Thymus (tissue), 14 donors: ENCODE measurements at places on chromosomes 5 and 9. TPM values are rescaled to one million over a fixed set of nuclear protein-coding genes. Genes with fewer than 3 reads are reported as not detected.

Gene LCN9
- total RNA-seq: not detected

Gene ST8SIA4
- total RNA-seq: 22.5 TPM

- no peak for DNase-seq
Observed at GRCh38 chr5:120375248-120375647, 88.9 kb upstream of the PRR16 start.

Gene ADAMTS16
- 0.14 TPM for total RNA-seq

DNA sequence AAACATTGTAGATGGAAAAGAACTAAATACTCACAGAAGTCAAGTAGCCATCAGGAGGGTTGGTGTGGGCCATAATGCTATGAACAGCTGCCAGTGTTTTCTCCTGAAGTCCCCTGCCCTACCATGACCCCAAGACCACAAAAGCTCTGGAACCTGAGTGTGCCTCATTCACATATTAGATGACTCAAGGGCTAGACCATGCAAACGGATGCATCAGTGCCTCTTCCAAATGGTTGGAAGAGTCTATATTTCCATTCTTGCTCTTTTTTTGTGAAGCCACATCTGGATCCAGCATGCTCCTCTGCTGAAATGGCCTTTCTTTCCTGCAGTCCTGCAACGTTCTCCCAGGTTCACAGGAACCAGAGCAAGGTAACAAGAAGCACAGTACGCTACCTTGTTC is 136.6 kb upstream of the EPB41L4A start:
- DNase-seq: no peak

Gene CSF2
- 0.09 TPM for total RNA-seq

DNA sequence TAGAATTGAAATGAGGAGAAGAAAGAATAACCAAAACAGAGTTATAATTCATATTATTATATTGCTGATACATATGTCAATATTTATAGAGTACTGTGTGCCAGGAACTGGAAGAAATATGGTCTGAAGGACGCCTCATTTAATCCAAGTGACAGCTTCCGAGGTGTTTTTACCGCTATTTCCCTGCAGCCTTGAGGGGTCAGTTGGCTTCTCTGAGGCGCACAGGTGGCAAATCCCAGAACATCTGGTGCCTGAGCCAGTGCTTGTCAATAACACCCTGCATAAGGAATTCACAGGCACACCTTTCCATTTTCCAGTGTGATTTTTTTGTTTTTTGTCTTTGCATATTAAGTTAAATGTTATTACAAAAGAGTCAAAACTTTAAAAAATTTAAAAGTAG is 43.3 kb upstream of the CTSL start:
- DNase-seq: no peak

GRCh38 chr5:139806726-139807646 is 11.4 kb downstream of the PSD2 start:
- no peak for DNase-seq

DNA sequence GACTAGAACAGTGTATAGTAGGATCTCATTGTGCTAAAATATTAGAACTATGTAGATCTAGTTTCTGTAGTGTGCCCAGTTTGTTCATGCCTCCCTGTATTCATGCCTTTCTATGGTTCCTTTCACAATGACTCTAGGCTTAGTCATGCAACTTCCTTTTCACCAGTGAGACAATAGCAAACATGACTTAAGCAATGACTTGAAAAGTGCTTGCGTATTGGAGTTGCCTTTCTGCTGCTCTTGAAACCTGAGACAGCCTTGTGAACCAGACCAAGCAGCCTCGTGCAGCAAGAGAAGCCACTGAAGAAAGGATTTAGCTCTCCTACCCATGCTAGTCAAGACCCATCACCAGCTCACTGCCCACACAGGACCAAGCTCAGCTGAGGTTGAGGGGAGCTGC is 294.5 kb upstream of the TAS2R1 start:
- DNase-seq: no peak

DNA sequence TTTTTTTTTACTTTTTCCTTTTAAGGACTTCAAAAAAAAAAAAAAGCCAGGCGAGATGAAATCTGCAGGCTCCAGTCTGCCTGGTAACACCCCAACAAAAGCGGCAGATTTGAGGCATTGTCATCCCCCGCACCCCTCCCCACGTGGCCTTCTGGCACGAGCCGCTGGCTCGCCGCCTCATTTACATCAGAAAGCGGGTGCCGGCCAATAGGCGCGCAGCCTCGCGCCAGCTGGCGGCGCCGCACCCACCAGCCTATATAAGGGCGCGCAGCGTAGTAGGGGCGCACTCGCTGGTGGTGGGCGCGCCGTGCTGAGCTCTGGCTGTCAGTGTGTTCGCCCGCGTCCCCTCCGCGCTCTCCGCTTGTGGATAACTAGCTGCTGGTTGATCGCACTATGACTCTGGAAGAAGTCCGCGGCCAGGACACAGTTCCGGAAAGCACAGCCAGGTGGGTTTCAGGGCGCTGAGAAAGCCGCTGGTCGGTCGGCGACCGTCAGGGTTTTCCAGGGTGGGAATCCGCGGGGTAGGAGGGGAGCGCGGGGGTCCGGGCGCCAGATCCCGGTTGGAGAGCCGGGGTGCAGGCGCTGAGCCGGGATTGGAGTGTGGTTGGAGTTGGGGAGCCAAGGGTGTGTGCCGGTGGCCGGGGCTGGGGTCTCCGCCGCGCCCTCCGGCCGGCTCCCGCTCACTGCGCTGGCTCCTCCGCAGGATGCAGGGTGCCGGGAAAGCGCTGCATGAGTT is at the start of gene GADD45G:
GADD45G (plus strand) TSS at position 284 of the 736 bp plus-strand sequence; CDS start at position 394, 110 bp downstream.
- peak; percentile 86 for DNase-seq

DNA sequence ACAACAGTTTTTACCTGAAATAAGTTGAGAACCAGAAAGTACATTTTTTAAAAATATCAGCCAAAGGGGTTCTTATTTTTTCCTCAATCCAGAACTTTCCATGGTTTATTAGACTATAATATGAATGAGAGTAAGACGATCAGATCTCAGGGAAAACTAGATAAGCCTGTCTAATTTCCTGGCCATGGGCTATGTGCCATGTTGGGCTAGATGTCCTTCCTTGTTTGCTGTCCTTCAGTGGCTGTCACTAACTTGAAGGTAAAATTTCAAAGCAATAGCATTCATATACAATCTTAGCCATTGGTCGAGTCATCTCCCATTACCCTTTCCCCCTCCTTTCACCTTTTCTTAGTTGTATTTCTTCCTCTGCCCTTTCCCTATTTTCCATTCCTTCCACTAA is 179.5 kb upstream of the PPP1R2B start:
- no peak for DNase-seq

- no peak for DNase-seq
Observed at GRCh38 chr5:137641148-137641547, 94.7 kb downstream of the KLHL3 start.

Gene CD72
- total RNA-seq: 6.8 TPM

Gene EGR1
- total RNA-seq: 7.1 TPM

Gene MCCC2
- total RNA-seq: 20.2 TPM

DNA sequence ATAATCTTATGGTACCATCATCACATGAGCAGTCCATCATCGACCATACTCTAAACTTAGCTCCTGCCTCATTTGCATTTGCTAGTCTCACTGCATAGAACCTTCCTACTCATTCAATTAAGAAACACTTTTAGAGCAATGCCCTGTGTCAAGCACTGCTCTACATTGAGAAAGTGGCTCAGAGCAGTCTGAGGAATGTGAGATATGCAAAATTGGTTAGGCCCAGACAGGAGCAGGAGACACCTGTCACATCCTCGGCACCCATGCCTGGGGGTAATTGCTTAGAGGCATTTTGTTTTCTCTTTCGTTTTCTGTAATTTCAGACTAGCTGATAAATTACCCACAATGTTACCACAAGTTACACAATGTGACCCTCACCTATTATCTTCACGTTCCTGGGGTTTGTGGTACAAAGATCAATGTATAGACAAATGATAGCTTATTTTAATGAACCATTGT is 4.9 kb upstream of the RARS1 start:
- no peak for DNase-seq

Gene HTR4
- not detected for total RNA-seq

- DNase-seq: no peak
Observed at GRCh38 chr9:120726484-120726883, 12.2 kb upstream of the MEGF9 start.
